ENCODE measurements at places on chromosomes 3 and 15.

- DNase-seq: no peak
Measured at GRCh38 chr3:143586576-143586975, 261.7 kb downstream of the SLC9A9 start.

GRCh38 chr15:69661446-69661845 lies 208.8 kb downstream of the RPLP1 start:
- DNase-seq: no peak

GRCh38 chr3:48456456-48456855 lies 9.9 kb downstream of the ATRIP start:
- DNase-seq: no peak

DNA sequence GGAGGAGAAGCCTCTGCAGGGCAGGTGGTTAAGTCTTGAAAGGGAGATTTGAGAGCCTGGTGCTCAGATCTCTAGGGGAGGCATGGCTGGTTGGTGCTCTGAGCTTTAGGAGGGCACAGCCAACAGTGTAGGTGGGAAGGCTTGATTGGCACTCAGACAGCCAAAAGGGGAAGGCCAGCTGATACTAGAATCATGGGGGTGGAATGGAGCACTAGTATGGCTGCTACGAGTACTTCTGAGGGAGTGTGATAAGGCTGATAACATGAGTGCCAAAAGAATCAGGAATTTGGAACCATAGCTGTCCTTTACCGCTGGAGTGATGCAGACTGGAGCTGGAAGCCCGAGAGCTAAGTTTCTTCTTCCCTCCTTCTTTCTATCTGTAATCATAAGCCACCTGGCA lies 184.6 kb upstream of the TBC1D5 start:
- DNase-seq: no peak

DNA sequence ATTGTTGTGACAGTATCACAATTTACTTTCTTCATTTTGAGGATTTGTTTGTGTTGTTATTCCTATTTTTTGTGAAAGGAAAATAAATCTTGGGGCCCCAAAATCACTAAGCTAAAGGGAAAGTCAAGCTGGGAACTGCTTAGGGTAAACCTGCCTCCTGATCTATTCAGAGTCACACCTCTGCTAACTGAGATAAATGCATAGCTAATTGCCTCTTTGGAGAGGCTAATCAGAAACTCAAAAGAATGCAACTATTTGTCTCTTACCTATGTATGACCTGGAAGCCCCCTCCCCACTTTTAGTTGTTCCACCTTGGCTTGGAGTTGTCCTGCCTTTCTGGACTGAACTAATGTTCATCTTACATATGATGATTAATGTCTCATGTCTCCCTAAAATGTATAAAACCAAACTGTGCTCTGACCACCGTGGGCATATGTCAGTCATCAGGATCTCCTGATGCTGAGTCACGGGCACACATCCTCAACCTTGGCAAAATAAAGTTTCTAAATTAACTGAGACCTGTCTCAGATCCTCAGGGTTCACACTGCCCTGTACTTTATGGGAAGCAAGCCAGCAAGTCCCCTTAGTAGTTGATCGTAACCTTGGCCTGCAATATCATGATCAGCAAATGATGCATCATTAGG lies 523.2 kb upstream of the GOLIM4 start:
- DNase-seq: no peak

DNA sequence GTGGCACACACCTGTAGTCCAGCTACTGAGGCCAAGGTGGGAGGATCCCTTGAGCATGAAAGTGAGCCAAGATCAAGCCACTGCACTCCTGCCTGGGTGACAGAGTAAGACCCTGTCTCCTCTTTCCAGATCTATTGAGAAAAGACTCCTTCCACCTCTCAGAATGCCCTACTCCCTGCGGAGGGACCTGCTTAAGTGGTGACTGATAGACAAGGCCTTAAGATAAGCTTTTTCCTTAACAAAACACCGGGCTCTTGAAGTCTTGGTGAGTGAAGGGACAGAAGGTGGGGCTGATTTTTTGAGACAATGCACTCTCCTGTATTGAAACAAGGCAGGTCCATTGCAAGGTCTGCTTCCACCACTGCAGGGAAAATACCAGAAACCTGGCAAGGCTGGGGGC lies 338.4 kb upstream of the FRG2C start:
- DNase-seq: no peak

GRCh38 chr15:57532731-57533447 lies 58.8 kb upstream of the MYZAP start:
- DNase-seq: no peak

GRCh38 chr15:80586161-80586560 lies 108.9 kb upstream of the ABHD17C start:
- DNase-seq: no peak

GRCh38 chr15:33111041-33111451 lies 83.5 kb downstream of the FMN1 start:
- DNase-seq: no peak

DNA sequence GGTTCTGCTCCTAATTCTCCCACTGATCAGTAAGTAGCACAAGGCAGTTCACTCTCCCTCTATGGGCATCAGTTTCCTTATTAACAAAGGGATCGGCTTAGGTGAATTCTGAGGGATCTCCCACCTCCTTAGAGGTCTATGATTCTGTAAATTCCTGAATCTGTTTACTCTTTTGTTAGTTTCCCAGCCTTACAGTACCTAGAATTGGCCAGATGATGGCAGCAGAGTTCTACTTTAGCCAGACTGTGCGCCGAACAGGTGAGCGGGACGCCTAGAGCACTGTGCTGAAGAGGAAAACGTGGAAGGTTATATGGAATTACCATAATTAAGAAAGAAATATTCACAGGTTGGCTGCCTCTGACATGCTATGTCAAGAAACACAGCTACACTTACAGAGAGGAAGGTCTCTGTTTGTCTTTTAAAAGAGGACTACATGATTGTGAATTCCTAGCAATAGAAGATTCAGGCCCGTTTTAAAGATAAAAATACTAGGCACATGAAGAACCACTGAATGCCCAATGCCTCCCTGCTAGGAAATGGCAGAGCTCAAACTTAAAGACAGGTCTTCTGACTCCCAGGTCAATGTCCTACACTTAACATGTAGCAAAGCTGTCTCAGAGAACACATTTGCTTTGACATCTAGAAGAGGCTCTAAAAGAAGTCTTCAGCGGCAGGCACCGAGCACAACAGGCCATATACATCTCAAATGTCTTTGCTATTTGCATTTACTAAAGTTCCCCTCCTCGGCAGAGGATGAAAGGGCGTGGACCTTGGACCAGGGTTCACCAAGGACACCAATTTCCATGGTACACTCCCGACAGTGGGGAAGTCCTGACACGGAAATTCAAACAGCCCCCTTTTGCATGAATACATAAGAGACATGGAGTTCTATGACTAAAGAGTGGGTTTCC lies 259.9 kb downstream of the FGF12 start:
- no peak for DNase-seq

- no peak for DNase-seq
Measured at GRCh38 chr3:155712008-155712407, 32.9 kb downstream of the PLCH1 start.

GRCh38 chr3:182172534-182172933 lies 460.8 kb downstream of the SOX2 start:
- DNase-seq: no peak

DNA sequence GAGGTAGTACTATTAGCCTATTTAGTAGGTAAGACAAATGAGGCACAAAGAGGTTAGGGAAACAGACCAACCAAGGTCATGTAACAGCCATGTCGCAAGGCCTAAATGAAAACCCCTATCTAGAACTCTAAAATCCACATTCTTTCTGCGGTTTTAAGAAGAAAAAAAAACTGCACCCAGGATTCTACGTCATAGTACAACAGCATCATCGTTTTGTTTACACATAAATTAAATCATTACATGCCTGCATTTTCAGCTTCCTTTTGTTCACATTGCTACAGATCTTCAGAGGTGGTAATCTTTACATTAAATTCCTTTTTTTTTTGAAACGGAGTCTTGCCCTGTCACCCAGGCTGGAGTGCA lies 548 bp upstream of the PSMD6 start:
- no peak for DNase-seq

DNA sequence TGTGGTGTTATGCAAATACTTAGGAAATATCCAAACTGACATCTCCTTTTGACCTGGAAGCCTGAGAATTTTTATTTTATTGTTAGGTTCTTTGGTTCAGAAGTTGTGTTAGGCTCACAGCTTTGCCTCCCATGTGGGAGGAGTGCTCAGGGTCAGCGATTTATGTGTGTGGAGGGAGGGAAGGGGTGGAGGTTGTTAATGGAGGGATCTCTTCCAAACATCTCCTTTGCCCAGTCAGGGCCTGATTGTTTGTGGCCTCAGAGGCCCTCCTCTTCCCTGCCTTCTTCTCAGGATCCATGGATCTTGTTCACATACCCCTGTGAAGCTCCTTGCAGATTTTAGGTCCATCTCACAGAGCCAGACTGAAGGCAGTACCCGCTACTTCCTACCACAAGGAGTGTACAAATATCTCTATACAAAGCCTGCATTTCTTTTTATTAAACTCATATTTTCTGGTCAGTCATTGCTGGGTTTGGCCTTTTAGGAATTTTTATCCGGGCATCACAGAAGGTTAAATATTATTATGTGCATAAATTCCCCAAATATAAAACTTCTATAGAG lies 40.3 kb downstream of the BBX start:
- DNase-seq: no peak

- no peak for DNase-seq
Measured at GRCh38 chr15:57731530-57732103, 25.1 kb downstream of the POLR2M start.
